Stimulated activated CD4-positive, alpha-beta T cell treated with anti-CD3 and anti-CD28 coated beads, Interleukin-15, amount 100 ng/mL, for 1 hour (primary cell): ENCODE measurements at places on chromosomes 7 and 10.

DNA sequence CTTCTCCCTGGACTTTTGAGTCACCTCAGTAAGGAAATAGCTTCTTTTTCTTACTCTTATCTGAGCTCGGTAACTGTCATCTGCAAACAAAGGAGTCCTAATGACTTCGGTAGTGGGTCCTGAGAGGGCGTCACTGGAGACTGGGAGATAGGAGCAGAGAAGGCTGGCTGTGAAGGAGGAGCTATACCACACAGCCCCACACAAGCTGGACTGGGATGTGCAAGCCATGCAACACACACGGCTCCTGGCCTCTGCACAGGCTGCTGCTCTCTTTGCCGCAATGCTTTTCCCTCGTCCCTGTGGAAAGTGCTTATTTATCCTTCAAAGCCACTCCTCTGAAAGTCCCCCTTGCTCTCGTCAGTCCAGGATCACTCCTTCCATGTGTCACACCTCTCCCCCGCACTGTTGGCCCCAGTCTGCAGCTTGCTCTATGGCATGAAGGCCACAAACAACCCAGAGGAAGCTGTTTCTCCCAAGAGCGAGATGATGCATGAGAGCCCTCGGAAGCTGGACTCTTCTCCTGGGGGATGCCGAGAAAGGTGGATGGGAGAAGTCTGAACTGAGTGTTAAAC lies 14.9 kb downstream of the TMEM273 start:
- no peak for DNase-seq

GRCh38 chr10:99917963-99918825 lies 91.6 kb downstream of the DNMBP start:
- no peak for DNase-seq

DNA sequence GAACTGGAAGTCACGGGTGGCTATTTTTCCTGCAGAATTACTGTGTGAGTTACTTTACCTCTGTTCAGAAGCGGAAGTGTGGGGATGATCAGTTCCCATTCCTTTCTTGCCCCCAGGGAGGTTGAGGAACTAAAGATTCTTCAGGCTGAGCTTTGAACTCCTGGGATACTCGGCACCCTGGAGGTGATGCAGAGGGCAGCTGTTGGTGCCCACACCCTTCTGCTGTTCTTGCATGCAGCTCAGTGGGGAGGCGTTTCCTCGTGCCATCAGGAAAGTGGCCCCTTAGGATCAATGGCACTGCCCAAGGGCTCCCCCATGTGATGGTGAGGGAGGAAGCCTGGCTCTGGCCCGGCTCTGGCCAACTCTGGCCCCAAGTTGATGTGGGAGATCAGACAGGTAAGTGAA lies 44.7 kb upstream of the MXI1 start:
- DNase-seq: no peak

DNA sequence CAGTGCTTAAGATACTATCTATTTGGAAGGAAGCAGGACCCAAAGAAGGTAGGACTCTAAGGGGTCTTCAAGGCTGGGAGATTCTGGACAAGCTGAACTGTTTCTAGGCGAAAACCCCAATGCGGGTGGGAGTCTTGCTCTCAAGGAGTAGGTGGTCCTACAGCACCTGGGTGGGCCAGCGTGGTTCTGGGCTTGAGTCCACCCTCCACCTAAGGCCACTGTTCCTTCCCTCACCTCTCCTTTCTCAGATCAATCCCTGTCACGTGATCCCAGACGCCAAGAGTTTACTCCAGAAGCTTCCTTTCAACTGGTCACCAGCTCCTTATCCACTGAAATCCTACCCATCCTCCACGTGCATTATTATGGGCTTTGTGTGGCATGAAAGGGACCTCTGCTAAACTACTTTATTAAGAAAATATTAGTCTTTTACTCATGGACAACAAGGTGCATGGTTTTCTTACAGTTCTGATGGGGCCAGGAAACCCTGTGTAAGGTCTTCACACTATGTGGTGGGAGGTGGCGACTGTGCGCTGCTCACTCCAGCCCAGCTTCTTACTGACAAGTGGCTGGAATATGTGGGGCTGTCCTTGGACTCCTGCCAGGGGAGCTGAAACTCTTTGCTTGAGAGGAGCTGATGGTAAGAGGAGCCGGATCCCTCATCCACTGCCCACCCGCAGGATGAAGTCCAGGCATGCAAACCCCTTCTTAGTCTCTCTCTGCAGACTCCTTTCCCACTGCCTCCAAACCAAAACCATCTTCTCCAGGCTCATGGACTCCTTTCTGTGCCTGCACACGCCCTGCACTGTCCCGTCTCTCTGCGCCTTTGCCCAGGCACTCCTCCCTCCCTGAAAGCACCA lies 1.6 kb downstream of the ZNF746 start:
- no peak for DNase-seq

- DNase-seq: no peak
These were observed 130.9 kb upstream of the MBL2 start for GRCh38 chr10:52903397-52903938.

- DNase-seq: no peak
These were observed 84.6 kb downstream of the CABCOCO1 start for GRCh38 chr10:61747307-61747706.
